ENCODE measurements at places on chromosomes 1 and 21.

- no peak for DNase-seq
Measured at GRCh38 chr1:90475631-90476030, 241.5 kb downstream of the BARHL2 start.

DNA sequence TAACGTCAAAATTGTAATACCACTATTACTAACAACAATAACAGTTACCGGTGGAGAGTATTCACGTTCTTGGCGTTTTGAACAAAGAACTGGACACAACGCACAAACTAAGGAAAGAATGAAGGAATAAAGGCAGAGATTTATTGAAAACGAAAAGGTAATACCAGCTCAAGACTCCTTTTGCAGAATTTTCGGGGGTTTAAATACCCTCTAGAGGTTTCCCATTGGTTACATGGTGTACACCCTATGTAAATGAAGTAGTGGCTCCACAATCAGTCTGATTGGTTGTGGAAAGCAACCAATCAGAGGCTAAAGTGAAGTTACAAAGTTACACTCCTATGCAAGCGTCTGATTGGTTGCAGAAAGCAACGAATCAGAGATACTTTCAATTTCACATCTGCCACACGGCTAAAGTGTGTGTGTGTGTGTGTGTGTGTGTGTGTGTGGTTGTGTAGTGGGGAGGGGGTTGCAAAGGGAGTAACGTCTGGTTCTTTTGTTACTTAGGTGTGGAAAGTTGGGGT lies 1.1 kb upstream of the GTF2B start:
- no peak for DNase-seq

GRCh38 chr1:194280463-194280862 lies 1094.0 kb upstream of the B3GALT2 start:
- DNase-seq, result no peak

GRCh38 chr1:12028248-12028647 lies 8.9 kb downstream of the MIIP start:
- DNase-seq, result no peak

DNA sequence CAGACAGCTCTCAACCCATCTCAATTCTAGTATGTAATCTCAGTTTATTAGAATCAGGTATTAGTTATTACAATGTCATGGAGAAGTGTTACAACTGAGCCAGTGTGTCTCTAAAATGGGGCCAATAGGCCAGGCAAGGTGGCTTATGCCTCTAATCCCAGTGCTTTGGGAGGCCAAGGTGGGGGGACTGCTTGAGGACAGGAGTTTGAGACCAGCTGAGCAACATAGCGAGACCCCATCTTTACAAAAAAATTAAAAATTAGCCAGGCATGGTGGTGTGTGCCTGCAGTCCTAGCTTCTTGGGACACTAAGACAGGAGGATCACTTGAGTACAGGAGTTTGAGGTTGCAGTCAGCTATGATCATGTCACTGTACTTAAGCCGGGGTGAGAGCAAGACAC lies 104.9 kb downstream of the BCAR3 start:
- no peak for DNase-seq

DNA sequence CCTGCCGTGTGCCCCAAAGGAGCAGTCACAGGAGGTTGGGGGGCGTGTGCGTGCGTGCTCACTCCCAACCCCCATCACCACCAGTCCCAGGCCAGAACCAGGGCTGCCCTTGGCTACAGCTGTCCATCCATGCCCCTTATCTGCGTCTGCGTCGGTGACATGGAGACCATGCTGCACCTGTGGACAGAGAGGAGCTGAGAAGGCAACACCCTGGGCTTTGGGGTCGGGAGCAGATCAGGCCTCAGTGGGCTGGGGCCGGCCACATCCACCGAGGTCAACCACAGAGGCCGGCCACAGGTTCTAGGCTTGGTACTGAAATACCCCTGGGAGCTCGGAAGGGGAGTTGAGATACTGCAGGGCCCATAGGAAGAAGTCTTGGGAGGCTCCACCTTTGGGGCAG lies 23.5 kb downstream of the COL6A1 start:
- no peak for DNase-seq

- DNase-seq, result no peak
Measured at GRCh38 chr1:24927988-24928688, 1.9 kb downstream of the RUNX3 start.

DNA sequence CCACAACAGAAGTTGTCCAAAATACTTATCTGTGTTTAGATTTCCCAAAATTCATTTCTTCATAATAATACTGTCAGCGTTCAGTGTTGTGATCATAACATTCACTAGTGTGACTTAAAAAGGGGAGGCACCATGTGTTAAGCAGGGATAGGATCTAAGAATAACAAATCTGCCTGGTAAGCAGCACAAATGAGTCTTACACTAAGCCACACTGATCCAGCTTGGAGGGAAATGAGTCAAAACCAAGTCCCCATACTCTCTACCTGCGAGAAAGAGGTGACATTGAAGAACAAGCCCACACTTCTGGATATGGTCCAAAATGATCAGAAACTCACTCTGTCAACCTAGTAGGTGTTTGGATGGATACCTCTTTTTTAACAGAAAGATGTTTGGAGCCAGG lies 145.5 kb downstream of the CRB1 start:
- no peak for DNase-seq

- no peak for DNase-seq
Measured at GRCh38 chr1:232578651-232579195, 51.2 kb downstream of the SIPA1L2 start.

- DNase-seq, result no peak
Measured at GRCh38 chr1:207084232-207084631, 4.4 kb upstream of the C4BPB start.

- DNase-seq, result no peak
Measured at GRCh38 chr1:3968851-3969250, 68.8 kb upstream of the C1orf174 start.

DNA sequence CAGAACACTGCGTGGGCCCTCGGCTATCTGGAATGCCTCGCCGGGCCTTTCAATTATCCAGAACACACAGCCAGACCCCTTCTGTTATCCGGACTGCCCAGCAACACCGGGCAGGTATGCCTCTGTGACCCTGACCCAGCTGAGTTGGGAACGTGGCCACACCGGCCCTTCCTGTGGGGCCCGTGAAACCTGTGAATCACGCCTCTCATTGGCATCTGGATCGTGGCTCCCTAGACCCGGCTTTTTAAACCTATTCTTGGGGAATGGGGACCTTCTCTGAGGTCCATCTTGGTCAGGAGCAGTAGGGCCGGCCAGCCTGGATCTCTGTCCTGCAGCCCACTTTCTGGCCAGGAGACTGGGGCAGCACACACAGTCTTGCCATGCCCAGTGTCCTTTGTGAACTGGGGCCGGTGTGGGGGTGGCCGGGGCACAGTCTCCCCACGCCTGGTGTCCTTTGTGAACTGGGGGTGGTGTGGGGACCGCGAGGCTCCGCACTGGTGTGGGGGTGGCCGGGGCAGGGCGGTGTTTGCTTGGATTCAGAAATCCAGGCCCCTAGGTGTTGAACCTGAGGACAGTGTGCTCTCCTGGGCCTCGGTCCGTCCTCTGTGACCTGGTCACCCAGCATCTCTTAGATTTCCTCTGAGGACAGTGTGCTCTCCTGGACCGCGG lies 11.1 kb downstream of the COL18A1 start:
- no peak for DNase-seq

- DNase-seq, result no peak
Measured at GRCh38 chr21:36552434-36552785, 72.5 kb upstream of the CLDN14 start.

Data from AG04449 (cell line).